ENCODE measurements at places on chromosomes 7 and 10.

DNA sequence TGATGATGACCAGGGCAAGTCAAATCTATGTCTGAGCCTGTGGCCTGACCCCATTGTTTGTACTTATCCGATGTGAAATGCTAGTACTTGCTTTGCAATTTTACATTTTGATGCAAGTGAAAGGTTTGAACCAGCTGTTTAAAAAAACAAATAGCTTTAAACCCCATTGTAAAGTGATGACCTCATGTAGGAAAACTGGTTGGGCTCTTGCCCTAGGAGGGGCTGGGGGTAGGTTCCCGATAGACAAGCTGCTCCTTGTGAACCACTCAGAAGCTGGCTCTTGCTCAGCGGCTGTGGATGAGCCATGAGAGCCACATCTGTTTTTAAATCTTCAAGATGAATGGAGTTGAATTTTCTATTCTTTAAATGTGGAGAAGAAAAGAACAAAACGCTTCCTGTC is 185.3 kb downstream of the WDR11 start:
- DNase-seq: no peak

DNA sequence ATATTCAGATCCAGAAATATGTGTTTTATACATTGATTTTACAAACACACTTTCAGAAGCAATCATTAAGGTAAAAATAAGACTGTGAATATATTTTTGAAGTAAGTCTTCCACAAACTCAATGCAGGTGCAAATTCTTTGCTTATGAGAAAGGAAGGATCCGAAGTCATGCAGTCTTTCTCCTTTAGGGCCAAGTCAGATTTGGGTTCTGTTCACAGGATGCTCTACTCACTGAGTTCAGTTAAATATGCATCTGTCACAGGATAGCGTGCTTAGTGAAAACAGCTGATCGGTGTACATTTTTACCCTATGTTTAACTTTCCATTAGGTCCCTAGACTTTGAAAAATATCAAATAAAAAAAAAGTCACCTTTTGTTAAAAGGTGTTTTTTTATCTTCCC is 608.5 kb downstream of the PHTF2 start:
- DNase-seq: no peak

DNA sequence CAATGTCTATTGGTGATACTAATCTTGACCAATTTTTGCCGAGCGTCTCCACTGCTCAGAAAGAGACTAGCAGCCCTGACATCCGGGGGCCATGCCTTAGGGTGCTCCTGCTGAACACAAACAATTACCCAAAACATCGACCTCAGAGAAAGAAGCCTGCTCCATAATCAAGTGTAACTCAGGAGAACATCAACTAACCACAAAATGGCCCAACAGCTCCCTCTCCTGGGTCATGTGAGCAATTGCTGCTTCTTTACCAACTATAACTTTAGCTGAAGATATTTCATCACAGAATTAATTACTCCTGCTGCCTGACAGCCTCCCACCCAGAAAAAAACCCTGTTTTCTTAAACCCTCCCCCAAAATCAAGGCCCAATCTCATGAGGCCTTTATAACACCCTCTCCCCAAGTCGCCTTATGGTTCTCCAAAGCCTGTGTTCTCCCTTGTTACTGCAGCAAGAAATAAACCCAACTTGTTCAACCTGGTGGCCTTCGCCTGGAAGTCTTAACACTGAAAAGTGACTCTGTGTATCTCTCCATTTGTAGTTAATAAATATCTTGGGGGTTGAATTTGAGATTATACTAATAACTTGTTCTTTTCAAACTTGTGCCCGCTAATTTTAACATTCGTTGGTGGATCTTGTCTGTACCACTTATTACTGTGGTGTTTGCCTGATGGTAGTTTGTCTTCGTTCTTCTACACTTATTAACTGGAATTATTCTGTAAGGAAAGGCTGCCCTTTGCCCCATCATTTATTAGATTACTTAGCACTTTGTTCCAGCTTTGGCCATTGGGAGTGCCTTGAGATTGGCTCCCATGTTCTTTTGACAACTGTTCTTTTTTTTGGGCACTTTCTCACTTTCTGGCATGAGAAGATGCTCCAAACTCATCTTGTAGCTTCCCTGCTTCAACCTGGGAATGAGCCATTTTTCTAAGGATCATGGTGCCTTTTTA is 21.2 kb upstream of the RAMP3 start:
- DNase-seq: peak; percentile 17

DNA sequence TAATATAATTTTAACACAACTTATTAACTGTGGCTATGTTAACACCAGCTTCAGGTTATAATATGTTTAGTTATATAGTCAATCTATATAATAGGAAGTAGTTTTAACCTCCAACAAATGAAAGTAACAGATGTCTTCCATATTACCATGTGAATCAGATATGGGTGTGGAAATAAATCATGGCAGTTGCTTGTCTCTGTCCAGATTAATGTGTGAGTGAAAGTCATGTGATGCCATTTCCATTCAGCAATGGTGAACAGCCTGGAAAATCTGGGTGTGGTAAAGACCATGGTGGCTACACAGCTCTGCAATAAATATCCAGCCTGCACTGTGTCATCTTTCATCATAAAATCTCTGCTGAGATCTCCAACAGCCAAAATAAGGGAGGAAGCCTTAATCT is 27.8 kb downstream of the HEPACAM2 start:
- no peak for DNase-seq

DNA sequence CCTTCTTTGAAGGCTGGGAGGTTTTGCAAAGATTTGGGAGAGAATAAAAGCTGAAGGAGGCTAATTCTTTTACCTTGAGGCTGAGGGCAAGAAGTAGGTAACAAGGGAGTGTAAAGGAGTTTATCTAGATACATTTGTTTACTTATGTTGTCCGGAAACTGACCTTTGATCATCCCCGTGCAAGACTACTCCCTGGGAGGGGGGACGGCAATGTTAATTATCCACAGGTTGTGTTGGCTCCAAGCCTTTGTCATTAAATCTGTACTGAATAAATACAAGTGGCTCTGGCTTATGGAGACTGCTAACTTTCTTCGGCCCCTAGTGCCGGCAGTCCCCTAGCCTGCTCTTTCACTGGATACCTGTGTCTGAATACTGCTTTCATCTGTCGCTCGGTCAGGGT is 1250.6 kb upstream of the LRRTM3 start:
- no peak for DNase-seq

DNA sequence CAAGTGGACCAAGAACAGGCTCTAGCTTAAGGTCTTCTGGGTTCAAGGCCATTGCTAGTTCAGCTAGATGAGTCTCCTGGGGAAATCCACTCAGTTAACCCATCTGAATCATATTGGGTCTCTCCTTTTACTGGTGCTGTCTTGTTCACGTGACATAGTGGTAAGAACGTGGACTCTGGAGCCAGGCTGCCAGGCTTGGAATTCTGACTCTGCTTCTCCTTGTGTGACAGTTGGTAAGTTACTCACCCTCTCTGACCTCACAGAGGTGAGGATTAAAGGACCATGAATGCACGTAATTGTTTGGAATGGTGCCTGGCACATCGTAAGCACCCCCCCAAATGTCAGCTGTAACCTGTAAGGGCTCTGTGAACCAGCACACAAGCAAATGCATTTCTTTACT is 9.7 kb upstream of the CALU start:
- DNase-seq: no peak

DNA sequence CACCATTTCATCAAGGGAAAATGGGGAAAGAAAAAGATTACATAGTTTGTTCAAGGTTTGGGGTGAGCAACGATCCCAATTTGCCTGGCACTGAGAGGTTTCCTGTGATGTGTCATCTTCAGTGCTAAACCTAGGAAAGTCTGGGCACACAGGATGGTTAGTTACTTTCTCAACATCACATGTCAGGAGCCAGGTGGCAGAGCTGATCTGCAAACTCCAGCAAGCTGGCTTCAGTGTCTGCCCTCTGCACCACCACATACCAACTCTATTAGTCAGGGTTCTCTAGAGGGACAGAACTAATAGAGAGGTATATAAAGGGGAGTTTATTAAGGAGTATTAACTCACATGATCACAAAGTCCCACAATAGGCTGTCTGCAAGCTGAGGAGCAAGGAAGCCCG is 11.3 kb downstream of the ADAM12 start:
- no peak for DNase-seq

- no peak for DNase-seq
Measured at GRCh38 chr10:117804470-117805011, 242.2 kb downstream of the RAB11FIP2 start.

DNA sequence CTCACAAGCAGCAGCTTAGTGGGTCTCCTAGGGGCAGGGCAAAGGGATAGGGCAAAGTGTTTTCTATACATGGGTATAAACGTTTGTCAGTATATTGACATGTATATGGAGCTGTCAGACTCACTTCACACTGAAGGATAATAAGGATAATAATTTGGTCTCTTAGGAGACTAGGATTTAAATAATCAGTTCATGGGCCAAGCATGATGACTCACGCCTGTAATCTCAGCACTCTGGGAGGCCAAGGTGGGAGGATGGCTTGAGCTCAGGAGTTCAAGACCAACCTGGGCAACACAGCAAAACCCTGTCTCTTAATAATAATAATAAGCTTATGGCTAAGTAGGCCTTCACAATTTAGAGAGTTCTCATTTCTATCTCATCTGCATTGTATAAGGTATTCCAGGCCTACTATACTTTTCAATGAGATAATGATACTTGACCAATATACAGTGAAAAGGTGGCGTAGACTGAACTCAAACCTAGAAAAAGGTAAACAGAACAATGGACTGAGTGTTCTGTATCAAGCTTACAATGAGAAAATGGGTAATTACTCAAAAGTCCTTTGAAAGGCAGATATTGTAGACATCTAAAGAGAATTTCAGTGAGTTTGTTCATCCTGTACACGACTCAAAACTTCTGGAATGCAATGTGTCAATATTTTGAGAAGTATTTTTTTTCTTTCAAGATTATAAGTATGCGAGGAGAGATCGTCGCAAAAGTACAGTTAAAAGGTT is 7.0 kb downstream of the GSAP start:
- DNase-seq: no peak

- DNase-seq: peak; percentile 4
Measured at GRCh38 chr10:77837248-77837924, 89.2 kb downstream of the DLG5 start.

- DNase-seq: no peak
Measured at GRCh38 chr10:108203905-108204527, 1039.5 kb upstream of the SORCS1 start.

DNA sequence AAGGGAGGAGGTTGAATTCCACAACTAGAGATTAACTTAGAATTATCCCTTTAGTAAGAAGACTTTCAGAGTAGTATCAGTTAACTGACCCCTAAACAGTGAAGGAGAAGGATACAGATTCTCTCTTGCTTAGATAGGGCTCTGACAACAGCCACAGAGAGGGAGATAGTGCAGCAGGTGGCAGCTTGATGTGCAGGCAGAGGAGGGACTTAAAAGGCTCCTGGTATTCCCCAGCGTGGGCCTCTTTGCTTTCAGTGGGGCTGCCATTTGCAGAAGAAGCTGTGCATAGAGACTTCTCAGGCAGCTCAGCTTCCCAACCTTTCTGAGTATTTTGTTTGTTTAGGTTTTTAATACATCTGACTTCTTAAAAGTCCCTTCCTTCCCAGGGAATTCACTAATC is 16.0 kb downstream of the FZD1 start:
- DNase-seq: no peak

DNA sequence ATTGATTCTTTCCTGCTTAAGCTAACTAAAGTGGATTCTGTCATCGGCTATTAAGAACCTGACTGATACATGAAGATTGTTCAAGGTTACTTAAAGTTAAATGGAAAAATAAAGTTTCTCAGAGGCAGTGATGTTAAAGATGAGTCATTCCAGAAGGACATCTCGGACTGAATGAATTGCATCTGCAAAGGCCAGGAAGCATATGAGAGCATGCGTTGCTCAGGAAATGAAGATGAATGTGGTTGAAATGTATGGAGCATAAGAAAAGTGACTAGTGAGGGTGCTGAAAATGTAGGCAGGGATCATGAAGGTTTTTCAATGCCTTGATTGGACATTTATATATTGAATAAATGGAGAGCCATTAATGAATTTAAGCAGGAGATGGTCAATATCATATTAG is 133.9 kb upstream of the GHITM start:
- no peak for DNase-seq

- DNase-seq: no peak
Measured at GRCh38 chr7:99248391-99249095, 24.1 kb upstream of the MYH16 start.

- no peak for DNase-seq
Measured at GRCh38 chr7:88191911-88192310, 27.9 kb downstream of the SRI start.

DNA sequence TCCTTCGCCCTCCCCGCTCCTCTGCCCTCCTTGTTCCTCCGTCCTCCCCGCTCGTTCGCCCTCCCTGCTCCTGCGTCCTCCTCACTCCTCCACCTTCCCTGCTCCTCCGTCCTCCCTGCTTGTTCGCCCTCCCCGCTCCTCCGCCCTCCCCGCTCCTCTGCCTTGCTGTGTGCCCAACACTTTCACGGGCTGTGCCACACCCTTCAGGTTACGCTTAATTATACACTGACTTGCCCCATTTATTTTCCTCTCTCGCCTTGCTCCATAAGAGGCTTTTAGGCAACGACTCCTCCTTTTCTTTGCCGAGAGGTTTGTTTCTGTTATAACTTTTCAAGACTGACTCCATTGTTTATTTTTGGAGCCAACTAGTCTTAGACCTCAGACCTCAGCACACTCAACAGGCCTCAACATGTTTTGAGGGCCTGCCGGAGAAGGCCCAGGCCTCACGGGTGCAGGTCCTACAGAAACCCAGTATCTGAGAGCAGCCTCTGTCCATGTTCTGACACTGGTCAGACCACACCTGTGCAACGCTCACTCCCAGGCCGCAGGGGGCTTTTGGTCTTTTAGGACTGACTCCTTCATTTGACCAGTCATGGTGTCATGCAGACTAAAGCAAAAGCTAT is 18.2 kb upstream of the PRKAG2 start:
- DNase-seq: no peak

DNA sequence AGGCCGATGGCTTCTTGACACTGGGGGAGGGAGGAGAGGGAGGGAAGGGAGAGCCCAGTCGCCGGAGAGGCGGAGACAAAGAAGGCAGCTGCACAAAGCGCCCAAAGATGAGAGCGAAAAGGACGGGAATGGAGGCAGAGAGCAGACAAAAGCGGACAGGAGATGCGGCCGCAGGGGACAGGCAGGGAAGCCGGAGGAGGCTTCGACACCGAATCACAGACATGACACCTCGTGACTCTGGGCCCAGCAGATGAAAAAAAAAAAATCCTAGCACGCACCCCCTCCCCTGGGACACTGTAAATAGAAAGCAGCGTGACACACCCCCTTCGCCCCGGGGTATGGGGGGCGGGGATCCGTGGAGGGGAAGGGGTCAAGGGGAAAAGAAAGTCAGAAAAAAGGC is 976 bp downstream of the NAT16 start:
- no peak for DNase-seq
